ENCODE measurements at places on chromosomes 12 and 14.

- no peak for DNase-seq
Measured at GRCh38 chr12:7581625-7582024, 78.0 kb upstream of the CD163 start.

DNA sequence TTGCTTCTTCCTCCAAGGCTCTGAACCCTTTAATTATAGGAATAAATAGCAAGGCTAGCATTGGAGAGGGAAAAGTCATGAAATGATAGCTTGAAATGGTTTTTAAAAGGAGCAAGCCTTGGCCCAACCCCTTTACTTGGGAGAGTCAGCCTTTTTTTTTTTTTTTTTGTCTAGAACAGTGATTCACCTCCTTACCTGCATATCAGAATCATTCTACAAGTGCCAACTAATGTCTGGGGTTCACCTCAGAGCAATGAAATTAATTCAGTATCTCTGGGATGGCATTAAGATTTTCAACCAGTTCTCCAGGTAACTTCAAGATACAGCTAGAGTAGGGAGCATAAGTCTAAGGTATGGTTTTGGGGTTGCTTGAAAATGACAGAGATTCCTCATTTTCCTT lies 41.3 kb upstream of the TMTC2 start:
- DNase-seq: no peak

- no peak for DNase-seq
Measured at GRCh38 chr12:51401900-51402299, 10.7 kb upstream of the GALNT6 start.

GRCh38 chr12:116053479-116054200 lies 223.9 kb downstream of the MED13L start:
- no peak for DNase-seq

GRCh38 chr14:44910821-44911220 lies 50.9 kb downstream of the KLHL28 start:
- no peak for DNase-seq

- no peak for DNase-seq
Measured at GRCh38 chr12:3030821-3031429, 46.3 kb upstream of the TSPAN9 start.

GRCh38 chr14:43336351-43336750 lies 1170.7 kb downstream of the FSCB start:
- DNase-seq: no peak

- DNase-seq: no peak
Measured at GRCh38 chr12:122965321-122965751, 927 bp downstream of the ABCB9 start.

DNA sequence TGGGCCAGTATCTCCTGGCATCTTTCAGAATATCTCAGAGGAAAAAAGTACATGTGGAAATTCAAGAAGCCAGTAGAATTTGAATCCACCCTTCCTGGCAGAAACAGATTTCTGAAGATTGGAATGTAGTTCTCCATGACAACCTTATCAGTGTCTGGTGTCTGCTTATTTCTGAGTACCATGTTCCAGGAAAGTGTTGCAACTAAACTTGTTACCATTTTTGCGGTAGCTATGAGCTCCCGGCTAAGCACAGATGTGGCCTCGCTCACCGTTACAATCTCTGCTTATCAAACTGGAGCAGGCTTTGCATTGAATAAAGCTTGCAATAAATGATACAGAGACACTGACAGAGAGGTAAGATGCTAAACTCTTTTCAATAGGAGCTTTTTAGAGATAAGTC lies 13.0 kb upstream of the ITPR2 start:
- no peak for DNase-seq

DNA sequence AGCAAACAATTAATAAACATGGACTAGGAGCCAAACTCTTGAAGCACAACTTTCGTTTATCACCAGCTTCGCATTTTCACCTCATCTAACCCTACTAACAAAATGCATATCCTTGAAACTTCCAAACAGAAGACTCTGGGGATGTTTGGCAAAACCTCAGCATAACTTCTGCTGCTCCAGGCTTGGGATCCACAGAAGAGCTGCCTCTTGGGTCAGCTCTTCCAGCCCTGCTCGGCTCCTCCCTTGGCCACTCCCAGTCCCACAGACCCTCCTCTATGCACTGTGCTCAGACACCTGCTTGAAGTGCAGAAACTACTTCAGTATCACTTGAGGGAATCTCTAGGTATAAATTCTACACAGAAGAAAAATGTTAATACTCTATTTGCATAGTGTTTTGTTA lies 110.0 kb upstream of the AMIGO2 start:
- DNase-seq: no peak

DNA sequence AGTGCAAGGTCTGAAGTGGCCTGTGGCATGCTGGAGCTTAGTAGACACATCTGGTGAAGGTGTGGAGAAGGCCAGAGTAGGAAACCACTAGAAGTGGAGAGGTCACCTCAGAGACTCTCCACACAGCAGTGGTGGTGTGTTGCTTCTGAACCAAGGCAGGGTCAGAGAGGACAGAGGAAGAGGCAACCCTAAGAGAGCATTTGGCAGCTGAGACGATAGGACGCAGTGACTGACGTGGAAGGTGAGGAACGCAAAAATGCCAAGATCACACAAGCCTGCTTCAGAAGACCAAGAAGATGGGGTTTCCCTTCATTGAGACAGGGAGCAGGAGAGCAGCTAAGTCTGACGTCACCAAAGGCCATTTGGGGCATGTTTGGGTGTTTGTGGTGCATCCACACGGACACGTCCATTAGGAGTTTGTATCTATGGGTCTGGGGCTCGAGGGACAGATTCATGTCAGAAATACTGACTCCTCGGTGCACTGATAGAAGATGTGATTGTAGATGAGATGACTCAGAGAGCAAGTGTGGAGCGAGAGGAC lies 338.1 kb downstream of the CACNA1C start:
- no peak for DNase-seq

DNA sequence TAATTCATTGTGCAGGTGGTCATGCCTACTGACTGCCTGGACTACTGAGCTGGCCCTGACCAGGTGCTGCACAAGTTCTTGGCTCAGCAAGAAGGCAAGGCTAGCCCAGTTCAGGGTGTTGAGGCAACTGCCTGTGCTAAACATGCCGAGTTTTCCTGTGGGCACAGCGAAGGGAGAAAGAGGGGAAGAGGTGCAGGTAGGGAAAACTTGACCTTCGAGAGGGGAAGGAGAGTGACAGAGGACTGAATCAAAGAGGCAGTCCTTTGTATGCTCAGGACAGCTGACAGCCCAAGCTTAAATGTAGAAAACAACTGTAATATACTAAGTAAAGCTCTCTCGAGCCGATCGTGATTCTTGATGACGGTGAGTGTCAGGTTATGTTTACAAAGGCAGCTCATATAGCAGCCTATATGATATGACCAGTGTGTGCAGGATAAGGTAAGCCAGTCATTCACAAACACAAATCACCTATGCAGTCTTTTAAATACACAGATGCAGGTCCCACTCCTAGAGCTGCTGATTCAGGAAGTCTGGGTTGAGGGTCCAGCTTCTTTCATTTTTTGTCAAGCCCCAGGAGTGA lies 2.6 kb downstream of the IRAK3 start:
- DNase-seq: no peak

GRCh38 chr12:59890896-59891579 lies 295.2 kb downstream of the SLC16A7 start:
- DNase-seq: no peak

Data from stimulated activated CD8-positive, alpha-beta memory T cell treated with anti-CD3 and anti-CD28 coated beads, Interleukin-7, amount 100 ng/mL, for 24 hours (primary cell).